ENCODE measurements at places on chromosomes 16 and 17.

DNA sequence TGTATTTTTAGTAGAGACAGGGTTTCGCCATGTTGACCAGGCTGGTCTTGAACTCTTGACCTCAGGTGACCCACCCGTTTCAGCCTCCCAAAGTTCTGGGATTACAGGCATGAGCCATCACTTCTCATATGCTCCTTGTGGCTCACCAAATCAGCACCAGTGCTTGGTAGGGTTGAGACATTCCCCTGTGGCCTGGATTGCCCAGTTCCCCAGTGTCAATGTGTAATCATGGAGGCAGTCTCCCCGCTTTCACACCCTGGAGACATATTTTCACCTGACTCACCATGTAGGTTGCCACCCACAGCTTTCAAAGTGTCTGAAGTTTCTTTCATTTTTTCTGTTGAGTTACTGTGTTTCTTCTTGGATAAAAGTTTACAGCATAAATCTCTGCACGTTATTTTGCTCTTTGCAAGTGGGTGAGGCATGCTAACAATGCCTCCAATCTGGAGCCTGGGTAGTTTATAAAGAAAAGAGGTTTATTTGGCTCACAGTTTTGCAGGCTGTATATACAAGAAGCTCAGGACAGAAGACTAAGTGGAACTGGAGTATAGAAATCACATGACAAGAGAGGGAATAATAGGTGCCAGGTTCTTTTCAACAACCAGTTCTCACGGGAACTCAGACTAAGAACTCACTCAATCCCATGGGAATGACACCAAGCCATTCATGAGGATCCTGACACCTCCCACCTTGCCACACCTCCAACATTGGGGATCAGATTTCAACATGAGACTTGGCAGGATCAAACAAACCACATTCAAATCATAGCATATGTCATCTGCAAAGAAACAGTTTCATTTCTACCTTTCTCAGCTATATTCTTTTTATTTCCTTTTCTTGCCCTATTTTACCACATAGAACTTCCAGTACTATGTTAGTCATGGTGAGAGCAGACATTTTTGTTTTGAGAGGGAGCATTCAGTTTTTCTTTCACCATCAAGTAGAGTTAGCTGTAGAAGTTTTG is 113.2 kb downstream of the PHKB start:
- no peak for DNase-seq

DNA sequence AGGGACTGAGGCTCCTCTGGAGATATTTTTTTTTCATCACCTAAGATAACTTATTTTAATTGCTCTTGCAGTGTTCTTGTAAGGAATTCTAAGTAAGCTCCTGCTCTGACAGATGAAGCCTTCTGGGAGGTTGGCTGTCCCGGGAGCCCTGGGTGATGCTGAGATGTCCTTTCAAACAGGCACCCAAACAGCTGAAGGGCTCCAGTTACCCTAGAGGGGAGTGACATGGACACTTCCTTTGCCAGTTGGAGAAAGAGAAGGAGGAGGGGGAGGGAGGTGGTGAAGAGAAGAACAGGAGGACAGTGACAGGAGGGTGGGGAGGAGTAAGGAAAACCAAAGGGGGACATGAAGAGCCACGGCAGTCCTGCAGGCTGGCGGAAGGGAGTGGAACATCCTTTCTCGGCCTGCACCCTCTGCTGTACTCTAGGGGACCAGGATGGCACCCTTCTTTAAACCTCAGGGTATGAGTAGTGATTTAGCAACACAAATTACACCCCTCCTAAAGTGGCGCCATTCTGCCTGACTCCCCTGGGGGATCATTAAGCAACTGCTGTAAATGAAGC is 51.8 kb downstream of the MYH3 start:
- no peak for DNase-seq

- DNase-seq, result no peak
These were observed 28.2 kb downstream of the ATP2C2 start for GRCh38 chr16:84396537-84397008.

- no peak for DNase-seq
These were observed 4.4 kb downstream of the APOBR start for GRCh38 chr16:28498666-28499381.

DNA sequence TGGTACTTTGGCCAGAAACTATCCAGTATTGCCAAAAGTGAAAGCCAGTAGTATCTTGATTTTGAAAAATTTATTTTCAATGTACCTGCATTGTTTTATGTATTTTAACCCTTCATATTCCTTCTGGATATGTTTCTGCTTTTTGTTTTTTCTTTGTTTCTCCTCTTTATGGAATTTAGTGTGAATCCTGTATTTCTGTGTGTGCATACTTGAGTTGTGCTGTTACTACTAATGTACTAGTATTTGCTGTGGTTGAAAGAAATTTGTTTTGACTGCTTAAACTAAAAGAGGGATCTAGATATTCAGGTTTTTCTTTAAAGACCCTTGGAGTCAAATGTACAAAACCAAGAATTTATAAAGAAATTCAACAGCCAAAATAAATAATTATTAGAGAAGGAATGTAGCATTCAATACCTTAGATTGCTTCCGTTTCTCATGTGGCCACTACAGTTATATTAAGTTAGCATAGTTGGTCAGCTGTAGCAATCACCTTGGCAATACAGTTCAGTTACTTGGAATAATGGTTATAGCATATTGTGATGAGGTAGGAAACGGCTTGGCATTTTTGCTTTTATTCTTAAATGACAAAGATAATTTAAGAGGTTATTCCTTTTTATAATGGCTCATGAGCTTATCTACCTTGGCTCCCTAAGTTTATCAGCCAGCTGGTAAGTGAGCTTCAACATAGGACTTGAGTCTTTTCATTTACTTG is 4.9 kb downstream of the PHKB start:
- DNase-seq, result no peak

GRCh38 chr16:86072328-86073102 is 173.6 kb downstream of the IRF8 start:
- DNase-seq, result peak; percentile 73

- peak; percentile 80 for DNase-seq
These were observed 57.3 kb upstream of the CCL1 start for GRCh38 chr17:34420254-34420766.

GRCh38 chr17:17386094-17386800 is 83.1 kb downstream of the NT5M start:
- DNase-seq, result no peak

- DNase-seq, result no peak
These were observed 157.3 kb upstream of the SDK2 start for GRCh38 chr17:73801455-73802100.

- DNase-seq, result no peak
These were observed 6.1 kb downstream of the PECAM1 start for GRCh38 chr17:64384253-64385186.

Measured in Ammon's horn (tissue), 1 donor.